ENCODE measurements at places on chromosomes 2 and 18.

- DNase-seq, result no peak
Observed at GRCh38 chr2:80019571-80020460, 284.7 kb downstream of the LRRTM1 start.

DNA sequence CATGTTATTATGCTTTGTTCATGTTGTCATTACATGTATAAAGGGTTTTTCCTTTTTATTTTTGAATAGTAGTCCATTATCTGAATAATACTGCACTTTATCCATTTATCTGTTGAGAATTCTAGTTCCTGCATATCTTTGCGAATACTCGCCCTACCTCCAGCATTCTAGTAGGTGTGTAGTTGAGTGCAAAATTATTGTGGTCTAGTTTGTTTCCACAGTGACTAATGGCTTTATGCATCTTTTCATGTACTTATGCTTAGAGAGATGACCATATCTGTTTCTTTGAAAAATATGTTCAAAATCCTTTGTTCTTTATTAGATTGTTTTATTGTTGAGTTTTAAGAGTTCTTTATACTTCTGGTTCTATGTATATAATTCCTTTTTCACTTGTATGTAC, 48.8 kb downstream of the EIF5B start:
- no peak for DNase-seq

DNA sequence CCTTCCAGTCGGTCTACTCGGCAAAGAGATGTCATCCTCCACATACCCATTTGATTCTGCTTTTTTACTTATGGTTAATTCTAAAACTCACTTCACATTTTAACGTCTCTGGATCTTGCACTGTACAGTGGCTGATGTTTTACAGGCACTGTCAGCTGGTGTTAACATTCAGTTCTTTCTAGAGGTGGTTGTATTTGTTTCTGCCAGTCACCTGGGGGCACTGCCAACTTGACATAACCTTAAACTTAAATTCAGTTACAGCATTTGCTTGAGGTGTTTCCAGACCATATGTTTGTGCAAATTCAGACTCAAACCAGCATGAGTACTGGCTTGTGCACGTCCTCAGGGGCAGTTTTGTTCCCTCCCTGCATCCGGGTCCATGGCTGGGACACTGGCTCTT, 5.3 kb upstream of the TMEM185B start:
- DNase-seq, result no peak

- peak; percentile 90 for DNase-seq
Observed at GRCh38 chr18:25223211-25223610, 128.8 kb downstream of the ZNF521 start.

DNA sequence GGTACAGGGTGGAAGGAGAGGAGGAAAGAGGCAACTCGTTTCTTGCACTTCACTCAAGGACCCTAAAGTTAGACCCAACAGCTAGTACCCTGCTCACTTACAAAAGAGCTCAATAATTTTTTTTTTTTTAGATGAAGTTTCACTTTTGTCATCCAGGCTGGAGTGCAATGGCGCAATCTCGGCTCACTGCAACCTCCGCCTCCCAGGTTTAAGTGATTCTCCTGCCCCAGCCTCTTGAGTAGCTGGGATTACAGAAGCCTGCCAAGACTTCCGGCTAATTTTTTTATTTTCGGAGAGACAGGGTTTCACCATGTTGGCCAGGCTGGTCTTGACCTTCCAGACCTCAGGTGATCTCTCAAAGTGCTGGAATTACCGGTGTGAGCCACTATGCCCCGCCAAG, 4.1 kb downstream of the ASB3 start:
- no peak for DNase-seq

DNA sequence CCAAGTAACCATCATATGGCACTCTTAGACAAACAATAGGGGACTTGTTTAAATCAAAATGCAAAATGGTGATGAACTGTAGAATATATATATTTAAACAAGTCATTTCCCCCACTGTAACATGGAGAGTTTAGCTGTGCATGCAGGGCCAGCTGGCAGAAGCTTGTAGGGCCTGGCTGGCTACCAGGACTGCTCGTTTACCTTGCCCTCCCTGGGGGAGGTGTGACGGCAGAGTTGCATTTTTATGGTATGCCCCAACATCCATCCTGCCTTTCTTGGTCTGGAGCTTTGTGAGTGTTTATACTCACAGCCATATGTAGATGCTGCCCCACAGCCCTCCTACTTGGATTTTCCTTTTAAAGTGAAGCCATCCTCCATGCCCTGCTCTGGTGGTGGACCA, 101.7 kb upstream of the ZFP36L2 start:
- DNase-seq, result no peak

GRCh38 chr18:76252880-76253279, 242.2 kb downstream of the ZNF516 start:
- DNase-seq, result peak; percentile 32

- no peak for DNase-seq
Observed at GRCh38 chr2:196742685-196743084, 56.8 kb downstream of the GTF3C3 start.

GRCh38 chr2:71575966-71576365, 122.6 kb downstream of the DYSF start:
- no peak for DNase-seq

GRCh38 chr2:31987454-31988220, 23.2 kb downstream of the MEMO1 start:
- DNase-seq, result peak; percentile 53

- DNase-seq, result no peak
Observed at GRCh38 chr2:8489751-8490150, 192.1 kb upstream of the ID2 start.

- peak; percentile 54 for DNase-seq
Observed at GRCh38 chr18:11883153-11883552, 25.0 kb downstream of the MPPE1 start.

GRCh38 chr18:80147418-80148325, 38.6 kb downstream of the ADNP2 start:
- DNase-seq, result peak; percentile 91

- no peak for DNase-seq
Observed at GRCh38 chr2:203352604-203353255, 24.5 kb downstream of the ABI2 start.

DNA sequence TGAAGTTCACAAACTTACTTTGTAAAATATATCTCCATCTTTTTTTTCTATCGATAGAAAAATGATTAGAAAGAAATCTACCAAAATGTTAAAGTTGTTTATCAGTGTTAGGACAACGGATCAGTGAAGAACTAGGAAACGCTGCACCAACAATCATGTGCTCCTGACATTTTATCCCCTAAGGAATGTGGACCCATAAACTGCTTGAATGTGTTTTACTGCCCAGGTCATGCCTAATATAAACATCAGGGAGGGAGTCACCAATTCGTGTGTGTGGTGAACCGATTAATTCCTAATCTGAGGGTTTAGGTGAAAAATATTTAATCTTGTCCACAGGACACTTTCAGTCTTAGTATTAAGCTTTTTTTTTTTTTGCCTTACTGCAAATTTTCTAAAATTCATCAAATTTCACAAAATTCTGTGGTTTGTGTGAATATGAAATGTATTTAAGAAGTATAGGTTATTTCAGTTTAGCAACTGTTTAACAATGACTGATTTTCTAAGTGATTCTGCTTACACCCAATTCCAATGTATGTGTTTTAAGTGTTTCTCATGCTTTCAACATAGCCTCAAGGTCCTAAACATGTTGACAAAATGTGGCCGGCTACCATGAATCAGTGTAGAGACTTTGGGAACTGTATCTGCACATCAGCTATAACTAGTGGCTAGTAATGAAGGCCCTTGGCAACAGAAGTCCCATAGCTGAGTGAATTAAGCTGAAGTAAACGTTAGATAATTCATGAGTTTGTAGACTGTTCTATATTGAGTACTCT, 11.1 kb upstream of the KIDINS220 start:
- no peak for DNase-seq

DNA sequence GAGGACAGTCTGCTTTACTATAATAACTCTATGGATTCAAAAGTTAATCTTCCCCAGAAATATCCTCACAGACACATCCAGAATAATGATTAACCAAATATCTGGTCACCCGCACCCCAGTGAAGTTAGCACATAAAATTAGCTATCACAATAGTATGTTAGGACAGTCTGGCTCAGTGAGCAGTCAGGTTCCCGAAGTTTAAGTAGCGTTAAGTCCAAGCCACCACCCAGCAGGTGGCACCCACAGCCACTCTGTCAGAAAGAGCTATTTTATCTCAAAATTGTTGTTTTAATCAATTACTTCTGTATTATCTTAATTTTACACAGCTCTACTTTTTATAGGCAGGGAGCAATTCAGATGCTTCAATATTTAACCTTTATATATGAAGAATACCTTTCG, 537.5 kb downstream of the MBD2 start:
- no peak for DNase-seq

Measured in hematopoietic multipotent progenitor cell treated with erythropoietin and hydrocortisone succinate and interleukin-3 and kit ligand, for 6 days (in vitro differentiated cells).